ENCODE measurements at places on chromosomes 3 and 15.

DNA sequence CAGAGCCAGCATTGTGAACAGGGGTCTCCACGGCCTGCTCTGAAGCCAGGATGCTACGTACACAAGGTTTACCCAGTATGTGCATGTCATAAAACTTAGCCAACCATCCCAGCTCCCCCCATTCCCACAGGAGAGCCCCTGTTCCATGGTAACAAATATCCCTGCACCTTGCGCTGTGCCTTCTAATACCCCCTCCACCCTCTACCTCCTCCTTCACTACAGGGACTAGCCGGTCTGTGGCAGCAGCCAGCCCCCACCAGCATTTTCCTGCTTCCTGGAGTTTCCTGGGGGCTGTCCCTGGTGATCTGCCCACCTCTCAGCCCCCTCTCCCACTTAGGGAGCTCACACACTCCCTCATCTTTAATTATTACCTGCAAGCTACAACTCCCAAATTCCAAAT is 20.4 kb downstream of the ACSBG1 start:
- no peak for DNase-seq

DNA sequence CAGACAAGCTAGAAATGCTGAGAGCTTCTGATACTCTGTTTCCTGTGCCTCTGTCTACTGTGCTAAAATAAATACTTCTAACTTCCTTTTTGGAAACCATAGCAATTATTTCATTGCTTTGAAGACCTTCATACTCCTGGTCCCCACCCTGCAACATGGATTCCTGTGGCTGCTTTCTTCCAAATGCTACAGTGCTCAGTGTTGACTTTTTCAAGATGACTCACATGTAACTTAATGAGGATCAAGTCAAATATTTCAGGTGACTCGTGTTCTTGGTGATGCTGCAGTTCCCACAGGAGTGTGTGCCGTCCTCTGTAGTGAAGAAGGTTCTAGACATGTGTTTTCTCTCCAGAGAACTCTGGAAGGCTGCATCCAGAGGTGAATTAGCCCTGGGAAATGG is 288.6 kb downstream of the CLSTN2 start:
- no peak for DNase-seq

GRCh38 chr3:187943677-187944389 is 198.6 kb upstream of the BCL6 start:
- DNase-seq: no peak

GRCh38 chr3:156416846-156417558 is 137.9 kb downstream of the SSR3 start:
- DNase-seq: no peak

- DNase-seq: no peak
Measured at GRCh38 chr3:149615731-149616221, 42.0 kb downstream of the WWTR1 start.

- DNase-seq: peak; percentile 40
Measured at GRCh38 chr3:152272771-152273242, 4.1 kb downstream of the MBNL1 start.

DNA sequence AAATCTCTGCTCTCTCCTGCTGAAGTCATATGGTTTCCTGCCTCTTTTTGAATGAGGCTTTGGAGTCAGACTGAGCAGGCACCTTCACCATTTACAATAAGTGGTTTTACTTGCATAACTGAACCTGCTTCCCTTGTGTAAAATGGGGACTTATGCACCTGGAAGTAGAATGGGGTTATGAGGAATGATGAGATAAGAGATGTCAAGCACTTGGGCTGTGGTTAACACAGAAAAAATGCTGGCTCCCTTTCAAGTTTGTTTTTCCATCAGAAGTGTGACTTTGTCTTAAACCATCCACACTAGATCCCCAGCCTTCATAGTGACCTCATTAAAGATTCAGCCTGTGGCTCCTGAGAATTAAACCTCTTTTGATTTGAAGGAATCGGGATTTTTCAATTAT is 5.2 kb downstream of the EXOSC7 start:
- no peak for DNase-seq

GRCh38 chr3:53234841-53235232 is 21.0 kb downstream of the TKT start:
- no peak for DNase-seq

- no peak for DNase-seq
Measured at GRCh38 chr3:105277656-105278055, 89.1 kb upstream of the ALCAM start.

- DNase-seq: no peak
Measured at GRCh38 chr15:85164841-85165466, 183.3 kb downstream of the PDE8A start.

GRCh38 chr3:59535791-59536221 is 486.0 kb upstream of the CFAP20DC start:
- DNase-seq: no peak

DNA sequence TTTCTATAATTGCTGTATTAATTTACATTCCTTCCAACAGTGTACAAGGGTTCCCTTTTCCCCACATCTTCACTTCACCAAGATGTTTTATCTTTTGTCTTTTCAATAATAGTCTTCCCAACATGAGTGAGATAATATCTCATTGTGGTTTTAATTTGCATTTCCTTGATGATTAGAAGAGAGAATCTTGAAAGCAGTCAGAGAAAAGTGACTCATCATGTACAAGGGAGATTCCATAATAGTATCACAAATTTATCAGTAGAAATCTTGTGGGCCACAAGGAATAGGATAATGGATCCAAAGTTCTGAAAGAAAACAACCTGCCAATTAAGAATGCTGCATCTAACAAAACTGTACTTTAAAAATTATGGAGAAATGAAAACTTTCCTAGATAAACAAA is 189.3 kb downstream of the NECTIN3 start:
- no peak for DNase-seq

DNA sequence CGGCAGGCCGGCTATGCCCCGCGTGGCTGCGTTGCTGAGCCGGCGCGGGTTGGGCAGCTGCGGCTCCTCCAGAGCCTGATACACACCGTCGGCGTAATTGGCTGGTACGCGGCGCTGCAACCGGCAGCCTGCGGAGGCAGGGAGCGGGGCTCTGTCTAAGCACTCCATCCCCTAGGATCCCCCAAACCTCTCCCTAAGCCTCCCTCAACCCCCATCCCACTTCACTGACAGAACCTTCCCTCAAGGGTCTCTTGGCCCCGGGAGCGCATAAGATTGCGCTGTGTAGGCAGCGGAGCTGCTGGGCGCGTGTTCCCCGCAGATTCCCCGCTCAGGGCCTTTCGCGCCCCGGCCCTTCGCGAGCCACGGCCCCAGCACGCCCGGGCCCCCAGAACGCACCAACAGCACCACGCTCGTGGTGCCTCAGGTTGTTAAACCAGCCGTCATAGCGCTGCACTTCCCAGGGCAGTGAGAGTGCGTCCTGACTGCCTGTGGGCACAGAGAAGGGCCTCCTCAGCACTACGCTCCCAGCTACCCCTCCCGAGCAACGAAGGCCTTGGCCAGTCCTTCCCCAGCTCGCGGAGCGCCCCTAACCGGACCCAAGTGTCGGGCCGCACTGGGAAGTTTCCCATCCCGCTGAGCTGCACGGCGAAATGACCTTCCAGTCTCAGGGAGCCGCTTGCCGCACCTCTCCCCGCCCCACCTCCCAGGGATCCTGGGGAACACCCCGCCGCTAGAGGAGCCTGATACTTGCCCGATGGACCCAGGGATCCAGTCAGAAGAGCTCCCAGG is 1.2 kb downstream of the DUOX2 start:
- no peak for DNase-seq

GRCh38 chr3:140686128-140686527 is 8.3 kb downstream of the TRIM42 start:
- no peak for DNase-seq

- no peak for DNase-seq
Measured at GRCh38 chr3:71891483-71891882, 106.5 kb upstream of the PROK2 start.

DNA sequence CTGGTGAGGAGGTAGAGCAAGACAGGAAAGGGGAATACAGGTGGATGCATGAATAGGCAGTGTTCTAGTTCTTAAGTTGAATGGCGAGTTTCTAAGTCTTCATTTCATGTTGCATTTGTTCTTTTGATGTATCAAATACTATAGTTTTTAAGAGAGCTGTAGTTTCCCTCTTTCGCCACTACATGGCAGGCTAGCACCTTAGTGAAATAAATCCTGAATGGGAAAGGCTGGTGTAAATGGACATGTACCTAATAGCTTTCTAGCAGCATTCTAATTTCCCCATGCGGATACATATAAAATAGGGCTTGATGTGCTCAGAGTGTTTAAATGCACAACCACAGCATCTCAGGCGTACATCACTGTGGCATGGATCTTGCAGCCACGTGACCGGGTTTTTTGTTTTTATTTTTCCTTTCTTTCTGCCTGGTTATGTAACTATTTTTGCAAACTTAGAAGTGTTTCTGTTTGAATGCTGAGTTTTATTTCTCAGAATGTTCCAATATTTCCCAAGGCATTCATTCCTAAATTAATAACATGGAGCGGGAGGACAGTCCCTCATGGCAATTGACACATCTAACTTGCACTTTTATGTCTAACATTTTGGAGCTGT is 23.5 kb upstream of the CLN6 start:
- peak; percentile 76 for DNase-seq

DNA sequence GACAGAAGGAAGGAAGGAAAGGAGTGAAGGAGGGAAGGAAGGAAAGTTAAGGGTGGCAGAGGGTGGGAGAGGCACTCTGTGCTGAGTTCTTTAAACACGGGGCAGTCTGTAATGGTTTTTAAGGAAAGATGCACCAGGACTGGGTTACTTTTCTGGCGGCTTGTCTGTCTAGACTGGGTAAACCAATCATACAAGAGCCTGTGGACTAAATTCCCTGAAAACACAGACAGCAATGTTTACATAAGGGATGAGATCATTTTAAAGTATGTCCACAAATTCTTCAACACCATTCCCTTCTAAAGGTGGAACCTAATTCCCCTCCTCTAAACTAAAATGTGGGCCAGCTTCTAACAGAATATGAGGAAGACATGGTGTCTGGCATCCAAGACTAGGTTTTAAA is 235.5 kb upstream of the IGF1R start:
- DNase-seq: peak; percentile 29

GRCh38 chr3:49523756-49524747 is 30.2 kb upstream of the BSN start:
- no peak for DNase-seq

- DNase-seq: no peak
Measured at GRCh38 chr3:108130701-108131474, 40.1 kb upstream of the CD47 start.

DNA sequence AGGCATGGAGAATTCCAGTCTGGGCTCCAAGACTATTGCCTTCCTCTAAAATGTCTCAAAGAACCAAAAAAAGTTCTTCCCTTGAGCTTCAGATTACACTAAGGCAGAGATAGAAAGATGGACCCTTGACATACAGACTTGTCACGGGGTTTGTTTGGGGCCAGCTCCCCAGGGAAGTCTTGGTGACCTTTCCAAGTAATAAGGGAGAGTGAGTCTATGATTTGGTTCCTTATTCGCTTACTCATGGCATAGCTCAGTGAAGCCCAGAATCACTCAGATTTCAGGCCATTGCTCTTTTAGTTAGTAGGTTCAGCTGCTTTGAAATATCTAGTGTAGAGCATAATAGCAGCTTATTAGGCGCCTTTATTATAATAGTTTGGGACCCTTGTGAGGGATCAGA is 90.3 kb downstream of the PLCL2 start:
- no peak for DNase-seq

DNA sequence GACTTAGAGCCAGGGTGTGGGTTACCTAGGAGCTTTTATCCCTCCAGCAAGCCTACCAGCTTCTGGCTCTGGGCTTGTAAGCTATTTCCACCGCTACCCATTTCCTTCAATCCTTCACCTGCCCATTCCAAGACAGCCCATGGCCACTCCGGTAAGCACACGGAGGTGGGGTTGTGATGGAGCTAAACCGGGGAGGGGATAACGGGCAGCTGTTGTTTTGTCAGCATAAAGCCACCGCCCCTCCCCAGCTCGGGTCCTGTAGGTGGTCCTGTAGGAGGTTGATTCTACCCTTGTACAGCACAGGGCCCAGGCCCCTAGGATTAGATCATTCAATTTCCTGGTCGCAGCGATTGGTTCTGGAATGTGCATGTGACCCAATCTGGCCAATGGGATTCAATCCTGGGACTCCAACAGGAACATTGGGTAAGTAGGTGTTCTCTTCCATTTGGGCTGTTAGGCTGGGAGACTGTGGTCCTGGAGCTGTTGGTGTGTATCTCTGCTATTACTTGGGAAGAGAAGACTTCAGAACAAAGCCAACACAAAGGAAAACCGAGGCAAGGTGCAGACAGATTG is 150.6 kb downstream of the RAB11A start:
- no peak for DNase-seq

- DNase-seq: no peak
Measured at GRCh38 chr3:146184241-146185015, 23.4 kb upstream of the PLOD2 start.

- no peak for DNase-seq
Measured at GRCh38 chr3:169701457-169701856, 37.9 kb upstream of the MECOM start.

DNA sequence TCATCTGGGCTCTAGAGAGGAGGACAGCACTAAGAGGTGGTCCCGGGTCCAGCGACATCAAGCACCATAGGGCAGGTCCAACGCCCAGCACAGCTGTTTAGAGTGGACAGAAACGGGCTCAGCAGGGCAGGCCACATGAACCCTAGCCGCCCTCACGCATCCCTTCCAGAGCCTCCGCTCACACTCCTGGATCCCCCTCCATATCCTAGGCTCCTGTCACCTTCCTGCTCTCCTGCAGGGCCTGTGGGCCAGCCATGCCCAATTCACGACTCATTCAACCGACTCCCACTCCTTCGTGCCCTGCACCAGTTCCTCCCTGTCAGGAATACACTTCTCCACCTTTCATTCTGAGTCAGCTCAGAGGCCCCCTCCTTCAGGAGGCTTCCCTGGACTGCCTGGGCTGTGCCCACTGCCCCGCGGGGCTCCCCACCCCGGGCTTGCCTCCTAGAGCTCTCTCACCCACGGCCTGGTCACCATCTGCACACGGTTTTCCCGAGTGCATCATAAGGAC is 90.2 kb downstream of the LINGO1 start:
- DNase-seq: no peak

DNA sequence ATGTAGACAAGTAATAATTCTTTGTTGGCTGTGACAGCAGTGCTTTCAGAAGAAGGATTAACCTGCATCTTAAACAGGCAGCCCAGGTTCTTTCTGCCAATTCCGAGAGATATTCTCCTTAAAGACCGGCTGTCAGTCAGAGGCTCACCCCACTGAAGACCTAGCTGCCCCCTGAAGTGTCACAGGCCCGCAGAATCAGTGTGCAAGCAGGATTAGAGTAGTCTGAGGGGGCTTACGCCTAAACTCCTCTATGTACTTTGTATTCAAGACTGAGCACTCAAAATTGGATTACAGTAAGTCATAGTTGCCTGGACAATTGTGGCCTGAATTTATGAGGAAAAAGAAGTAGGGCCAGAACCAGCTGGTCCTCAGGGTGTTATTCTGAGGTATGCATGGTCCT is 342.9 kb downstream of the CLSTN2 start:
- no peak for DNase-seq
